Stimulated activated CD4-positive, alpha-beta T cell treated with anti-CD3 and anti-CD28 coated beads, Interleukin-15, amount 100 ng/mL, for 1 hour (primary cell): ENCODE measurements at places on chromosomes 16 and 17.

DNA sequence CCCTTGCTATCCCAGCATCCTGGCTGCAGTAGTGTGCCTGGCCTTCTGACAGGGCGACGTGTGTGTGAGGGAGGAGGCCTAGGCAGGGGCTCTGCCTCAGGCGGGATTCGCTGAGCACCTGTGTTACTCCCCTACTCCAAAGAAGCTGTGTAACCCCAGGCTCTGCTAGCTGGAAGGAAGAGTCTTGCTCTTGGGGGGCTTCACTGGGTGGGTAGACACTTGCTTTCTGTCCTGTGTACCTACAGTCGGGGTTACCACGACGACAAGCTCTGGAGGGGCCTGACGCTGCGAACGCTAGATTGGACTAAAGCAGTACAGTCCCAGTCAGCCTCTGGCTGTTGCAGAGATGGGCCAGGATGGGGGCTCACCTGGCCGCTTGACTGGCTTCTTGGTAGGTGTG is 9.5 kb downstream of the EXOC7 start:
- DNase-seq, result no peak

DNA sequence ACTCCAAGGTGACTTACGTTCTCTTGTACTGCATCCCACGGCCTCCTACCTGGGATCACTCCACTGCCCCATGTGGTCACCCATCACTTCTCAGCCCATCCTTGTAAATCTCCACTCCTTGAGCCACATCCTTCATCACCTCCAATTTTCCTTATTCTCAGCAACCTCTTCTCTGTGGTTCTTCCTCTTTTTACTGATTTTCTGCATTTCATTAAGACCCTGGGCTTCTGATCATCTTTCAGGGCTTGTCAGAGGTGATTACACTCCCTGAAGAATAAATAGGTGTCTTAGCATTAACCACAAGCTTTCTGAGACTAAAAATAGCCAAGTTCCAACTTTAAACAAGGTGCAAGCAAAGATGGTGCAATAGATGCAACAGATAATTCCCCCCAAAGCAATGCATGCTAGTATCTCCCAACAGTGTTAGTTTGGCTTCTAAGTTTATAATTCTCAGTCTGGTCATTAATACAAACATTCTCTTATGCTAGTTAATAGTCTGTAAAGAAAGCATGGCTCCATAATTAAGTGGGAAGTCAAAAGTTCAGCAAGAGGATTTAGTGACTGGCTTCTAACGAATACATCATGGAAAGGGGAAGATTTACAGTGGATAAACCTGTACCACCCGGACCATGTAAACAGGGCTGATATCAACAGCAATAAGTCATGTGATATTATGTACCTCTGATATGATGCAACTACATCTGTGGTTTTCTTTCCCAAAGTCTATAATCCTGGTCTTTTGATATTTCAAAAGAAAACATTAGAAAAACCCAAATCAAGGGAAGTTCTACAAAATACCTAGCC is 47.4 kb upstream of the FOXJ1 start:
- no peak for DNase-seq

DNA sequence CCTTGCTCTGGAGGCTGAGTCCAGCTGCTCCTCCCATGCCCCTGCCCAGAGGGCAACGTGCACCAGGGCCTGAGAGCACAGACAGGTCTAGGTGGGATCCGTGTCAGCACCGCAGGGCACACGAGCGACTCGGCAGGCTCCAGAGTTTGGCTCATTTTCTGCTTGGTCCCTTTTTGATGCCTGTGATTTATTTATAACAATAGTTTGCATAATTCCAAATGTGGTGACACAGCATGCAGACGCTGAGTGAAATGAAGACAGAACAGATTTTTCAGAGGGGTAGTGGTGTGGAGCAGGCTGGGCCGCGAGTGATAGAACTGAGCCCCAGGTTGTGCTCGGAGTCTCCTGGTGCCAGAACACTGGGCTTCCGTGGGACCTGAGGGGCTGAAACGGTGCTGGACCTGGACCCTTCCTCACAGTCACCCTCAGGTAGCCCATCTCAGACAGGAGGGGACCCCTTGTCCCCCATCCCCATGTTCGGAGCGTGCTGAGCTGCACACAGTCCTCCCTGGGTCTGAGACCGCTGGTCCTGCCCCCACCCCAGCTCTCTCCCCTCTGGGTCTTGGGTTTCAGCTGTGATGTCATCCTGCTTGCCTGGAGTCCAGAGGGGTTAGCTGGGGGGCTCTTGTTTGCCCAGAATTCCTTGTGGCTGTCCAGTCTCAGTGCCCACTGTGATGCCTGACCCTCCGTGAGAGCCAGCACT is 95.9 kb downstream of the METRNL start:
- no peak for DNase-seq

DNA sequence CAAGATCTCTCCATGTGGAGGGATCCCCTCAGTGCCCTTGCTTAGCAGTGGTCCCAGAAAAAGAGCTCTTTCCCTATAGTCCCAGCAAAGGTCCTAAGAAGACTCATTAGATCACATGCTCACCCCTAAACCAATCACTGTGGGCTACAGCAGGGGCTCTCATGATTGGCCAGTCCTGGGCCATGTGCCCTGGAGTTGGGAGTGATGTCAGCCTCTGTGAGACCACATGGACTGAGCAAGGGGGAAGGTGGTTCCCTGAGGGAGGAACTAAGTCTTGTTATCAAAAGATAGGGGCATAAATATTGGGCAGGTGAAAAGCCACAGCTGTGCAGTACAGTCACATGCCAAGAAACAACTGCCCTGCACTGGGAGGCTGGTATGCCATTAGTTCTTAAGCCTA is 51.3 kb downstream of the SCNN1B start:
- no peak for DNase-seq

DNA sequence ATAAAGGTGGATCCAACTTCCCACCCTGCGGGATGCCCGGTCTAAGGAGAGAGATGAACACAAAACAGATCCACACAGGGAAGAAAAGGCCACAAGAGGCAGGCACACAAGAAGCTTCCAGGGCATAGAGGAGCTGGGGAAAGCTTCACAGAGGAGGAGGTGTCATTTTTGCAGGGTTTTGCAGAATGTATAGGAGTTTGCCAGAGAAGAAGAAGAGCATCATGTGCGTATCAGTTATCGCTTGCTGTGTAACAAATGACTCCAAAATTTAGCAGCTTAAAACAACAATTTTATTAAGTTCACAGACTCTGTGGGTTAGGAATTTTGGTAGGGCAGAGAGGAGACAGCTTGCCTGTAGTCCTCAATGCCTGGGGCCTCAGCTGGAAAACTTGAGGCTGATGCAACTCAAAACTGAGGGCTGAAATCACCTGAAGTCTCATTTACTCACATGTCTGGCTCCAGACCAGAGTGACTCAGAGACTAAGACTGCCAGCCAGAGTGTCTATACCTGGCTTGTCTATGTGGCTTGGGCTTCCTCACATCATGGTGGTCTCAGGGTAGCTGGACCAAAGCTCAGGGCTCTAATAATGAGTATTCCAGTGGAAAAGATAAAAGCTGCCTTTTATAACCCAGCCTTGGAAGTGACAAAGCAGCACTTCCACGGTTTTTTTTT is 33.9 kb upstream of the ZNF423 start:
- no peak for DNase-seq
